ENCODE measurements at places on chromosomes 3 and 15.

- DNase-seq = no peak
These were observed 64.1 kb downstream of the CCR1 start for GRCh38 chr3:46143951-46144473.

- DNase-seq = no peak
These were observed 556.7 kb downstream of the FGF12 start for GRCh38 chr3:192170659-192171058.

GRCh38 chr3:134660046-134660441 lies 9.2 kb upstream of the KY start:
- no peak for DNase-seq

DNA sequence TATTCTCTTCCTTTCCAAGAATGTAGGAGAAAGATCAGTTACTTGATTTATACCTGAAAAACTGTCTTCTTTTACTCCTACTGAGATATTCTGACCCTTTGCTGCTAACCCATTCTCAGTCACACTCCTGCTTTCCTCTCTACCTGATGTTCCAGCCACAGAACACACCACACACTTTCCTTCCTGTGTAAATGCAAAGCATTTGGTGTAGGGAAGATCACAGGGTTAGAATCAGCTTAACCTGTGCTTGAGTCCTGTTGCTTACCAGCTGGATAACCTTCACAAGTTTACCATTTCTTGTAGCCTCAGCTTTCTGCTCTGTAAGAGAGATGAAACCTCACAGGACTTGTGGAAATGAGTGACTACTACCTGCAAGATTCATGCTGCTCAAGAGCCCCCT lies 489.8 kb upstream of the GOLIM4 start:
- no peak for DNase-seq

DNA sequence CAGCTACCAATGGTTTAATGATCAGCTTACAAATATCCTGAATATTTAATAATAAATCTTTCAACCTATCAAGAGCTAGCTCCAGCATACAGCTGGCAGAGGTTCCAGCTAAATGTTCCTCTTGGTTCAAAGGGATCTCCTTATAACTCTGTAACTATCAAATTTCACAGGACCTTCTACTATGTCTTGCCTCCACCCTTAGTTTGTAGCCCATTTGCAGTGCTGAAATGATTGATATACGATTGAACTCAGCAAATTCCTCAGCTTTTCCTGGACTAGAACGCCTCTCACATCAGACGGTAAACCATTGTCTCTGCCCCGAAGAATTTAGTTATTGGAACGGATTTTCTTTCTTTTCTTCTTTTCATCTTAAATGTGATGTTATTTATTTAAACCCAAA lies 41.5 kb downstream of the CD200R1L start:
- no peak for DNase-seq

- peak; percentile 36 for DNase-seq
These were observed 72.6 kb upstream of the TNFSF10 start for GRCh38 chr3:172595664-172596393.

DNA sequence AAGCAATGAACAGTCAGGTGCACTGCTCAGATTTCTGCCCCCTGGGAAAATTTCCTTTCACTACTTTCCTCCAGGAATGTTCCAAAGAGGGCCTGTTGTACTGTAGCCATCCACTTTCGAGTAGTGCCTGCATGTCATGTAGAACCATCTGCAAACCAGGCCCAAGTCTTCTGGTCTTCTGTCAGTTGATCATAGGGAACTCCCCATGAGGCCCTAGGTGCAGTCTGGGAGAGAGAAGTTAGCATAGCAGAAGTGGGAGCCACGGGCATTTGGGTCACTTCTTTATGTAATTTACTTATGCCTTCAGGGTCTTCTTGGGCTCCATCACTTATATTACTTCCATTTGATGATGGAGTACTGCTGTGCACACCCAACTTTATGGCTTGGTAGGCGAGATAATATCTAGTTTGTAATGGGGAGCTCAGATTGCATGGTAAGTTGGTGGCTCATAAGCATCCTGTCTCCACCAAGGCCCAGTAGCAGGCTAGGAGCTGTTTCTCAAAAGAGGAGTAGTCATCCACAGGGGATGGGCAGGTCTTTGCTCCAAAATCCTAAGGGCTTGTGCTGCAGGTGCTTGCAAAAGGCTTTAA lies 151.4 kb downstream of the NFKBIZ start:
- no peak for DNase-seq

DNA sequence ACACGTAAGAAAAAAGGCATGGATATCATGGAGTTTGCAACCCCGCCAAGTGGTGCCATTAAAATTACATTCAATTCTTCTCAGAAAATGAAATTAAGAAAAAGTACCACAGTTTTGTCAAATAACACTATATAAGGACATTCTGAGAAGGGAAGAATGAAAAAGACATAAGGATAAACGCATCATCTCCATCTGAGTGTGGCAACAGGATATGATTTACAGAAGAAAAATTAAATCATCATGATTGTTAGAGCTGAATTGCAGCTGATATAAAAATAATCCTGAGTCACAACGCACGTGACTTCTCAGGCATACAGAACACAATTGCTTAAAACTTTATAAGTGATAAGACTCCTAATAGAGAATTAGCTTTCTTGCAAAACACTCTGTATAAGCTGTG lies 133.8 kb downstream of the GREM1 start:
- peak; percentile 96 for DNase-seq

DNA sequence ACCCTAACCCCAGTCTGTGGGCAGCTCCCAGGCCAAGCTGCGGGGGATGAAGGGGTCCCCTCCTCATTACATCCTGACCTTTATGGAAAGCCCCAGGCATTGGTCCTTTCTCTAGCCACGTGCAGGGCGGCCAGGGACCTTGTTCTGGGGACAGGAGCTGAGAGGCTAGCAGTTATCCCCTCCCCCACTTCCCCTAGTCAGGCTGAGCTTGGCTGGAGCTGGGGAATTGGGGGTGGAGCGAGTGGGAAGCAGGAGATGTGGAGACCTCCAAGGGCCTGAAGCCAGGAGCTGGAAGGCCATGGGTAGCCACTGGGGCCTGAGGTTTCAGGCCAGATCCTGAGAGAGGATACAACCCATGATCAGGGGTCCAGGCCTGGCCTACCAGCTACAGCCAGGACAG lies 45.8 kb downstream of the DNAH1 start:
- no peak for DNase-seq

- no peak for DNase-seq
These were observed 8.1 kb upstream of the SIN3A start for GRCh38 chr15:75459581-75459980.

GRCh38 chr3:99523431-99524127 lies 114.8 kb upstream of the COL8A1 start:
- peak; percentile 64 for DNase-seq

DNA sequence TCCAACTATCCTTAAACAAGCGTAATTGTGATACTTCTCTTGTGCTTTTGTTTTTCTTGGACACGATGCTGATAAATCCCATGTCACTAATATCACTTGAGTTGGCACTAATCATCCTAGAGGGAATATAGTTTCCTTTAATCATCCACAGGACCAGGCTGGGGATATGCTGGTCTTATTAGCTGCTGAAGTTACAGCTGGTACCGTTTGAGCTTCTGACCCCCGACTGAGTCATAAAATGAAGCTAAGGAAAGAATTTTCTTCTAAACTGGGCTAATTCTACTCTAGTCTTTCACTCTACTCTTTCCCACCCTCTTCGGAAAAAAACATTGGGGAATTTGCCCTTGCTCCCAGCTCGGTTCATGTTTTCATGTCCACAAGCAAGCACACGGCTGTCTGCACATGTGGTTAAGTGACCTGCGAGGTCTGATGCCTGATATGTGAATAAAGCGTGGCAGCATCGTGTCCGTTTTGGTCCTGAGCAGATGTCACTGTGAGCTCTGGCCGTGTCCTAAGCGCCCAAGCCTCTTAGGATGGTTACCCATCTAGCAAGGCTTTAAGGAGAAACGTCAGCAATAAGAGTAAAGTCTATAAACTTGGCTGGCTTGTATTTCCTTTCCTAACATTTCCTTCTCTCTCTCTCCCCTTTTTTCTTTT lies 223.7 kb downstream of the ITPR1 start:
- peak; percentile 59 for DNase-seq

- no peak for DNase-seq
These were observed 4.2 kb upstream of the NUP210 start for GRCh38 chr3:13424141-13424844.

GRCh38 chr3:19272296-19272695 lies 124.0 kb downstream of the KCNH8 start:
- no peak for DNase-seq

DNA sequence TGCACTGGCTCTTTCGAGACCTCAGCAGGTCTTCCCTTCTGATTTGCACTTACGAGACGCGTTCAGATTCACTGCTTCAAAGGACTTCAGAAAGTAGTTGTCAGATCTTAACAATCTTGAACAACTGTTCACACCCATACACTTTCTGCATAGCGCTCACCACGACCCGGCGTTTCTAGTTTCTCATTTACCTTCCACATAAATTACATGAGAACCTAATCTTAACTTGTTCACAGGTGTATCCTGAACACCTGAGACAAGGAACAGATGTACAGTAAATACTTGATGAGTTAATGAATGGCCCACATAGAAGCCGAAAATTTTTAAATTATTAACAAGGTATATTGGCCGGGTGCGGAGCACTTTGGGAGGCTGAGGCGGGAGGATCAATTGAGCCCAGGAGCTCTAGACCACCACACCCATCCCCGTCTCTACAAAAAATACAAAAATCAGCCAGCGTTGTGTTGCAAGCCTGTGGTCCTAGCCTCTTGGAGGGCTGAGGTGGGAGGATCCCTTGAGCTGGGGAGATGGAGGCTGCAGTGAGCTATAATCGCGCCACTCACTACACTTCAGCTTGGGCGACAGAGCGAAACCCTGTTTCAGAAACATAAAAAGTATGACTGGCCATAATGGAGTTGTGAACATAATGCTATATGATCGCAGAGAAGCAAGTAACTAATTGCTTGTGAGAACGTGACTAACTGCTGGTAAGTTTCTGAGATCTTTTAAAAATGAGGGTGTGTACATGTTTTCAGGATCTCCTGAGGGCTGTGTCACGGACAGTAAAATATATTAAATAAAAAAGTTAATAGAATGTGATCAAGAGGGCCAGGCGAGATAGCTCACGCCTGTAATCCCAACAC lies 984 bp upstream of the SMARCC1 start:
- no peak for DNase-seq

GRCh38 chr3:49839193-49839809 lies 17.1 kb downstream of the TRAIP start:
- peak; percentile 70 for DNase-seq

Data from fibroblast of skin of back (primary cell).